A172 (cell line): ENCODE measurements at places on chromosomes 3 and 15.

- peak; percentile 68 for DNase-seq
Observed at GRCh38 chr15:69394556-69395282, 19.4 kb upstream of the KIF23 start.

- DNase-seq: no peak
Observed at GRCh38 chr3:53739966-53740365, 106.3 kb downstream of the CHDH start.

- no peak for DNase-seq
Observed at GRCh38 chr15:46646490-46646889, 1011.7 kb downstream of the SQOR start.

DNA sequence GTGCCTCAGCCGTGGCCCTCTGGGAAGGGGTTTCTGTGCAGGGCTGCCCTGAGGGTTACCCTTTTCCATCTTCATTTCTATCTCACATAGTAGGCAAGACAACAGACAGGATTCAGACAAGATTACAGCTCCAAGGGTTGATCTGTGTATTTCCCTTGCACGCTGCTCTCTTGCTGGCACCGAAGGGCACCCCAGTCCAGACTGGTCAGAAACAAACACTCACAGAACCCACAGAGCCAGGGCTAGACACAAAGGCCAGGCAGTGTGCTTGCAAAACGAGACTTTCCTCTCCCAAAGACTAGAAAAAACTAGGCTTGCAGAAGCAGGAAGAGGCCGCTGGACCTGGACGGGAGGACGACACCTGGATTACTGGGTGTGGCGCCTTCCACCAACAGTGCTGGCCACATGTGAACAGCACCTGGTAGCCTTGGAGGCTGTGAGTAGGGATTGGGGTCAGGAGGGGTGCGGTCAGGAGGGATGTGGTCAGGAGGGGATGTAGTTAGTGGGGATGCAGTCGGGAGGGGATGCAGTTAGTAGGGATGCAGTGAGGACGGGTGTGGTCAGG, 96.8 kb downstream of the BDH1 start:
- no peak for DNase-seq

DNA sequence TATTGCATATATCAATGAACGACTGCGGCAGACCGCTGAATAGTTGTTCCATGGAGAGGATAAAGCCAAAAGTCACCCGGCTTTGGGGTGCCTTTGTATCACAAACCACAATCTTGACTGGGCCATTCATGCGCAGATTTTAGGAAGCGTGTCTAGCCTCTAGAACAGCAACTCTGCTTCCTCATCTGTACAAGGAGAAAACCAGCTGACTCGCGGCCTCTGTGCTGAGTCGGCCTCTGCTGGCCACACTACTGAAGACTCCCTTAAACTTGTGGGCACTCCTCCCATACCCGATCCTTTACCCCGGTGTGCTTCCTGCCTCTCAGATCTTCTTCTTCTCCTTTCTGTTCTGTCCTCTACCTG, 872 bp downstream of the DLEC1 start:
- no peak for DNase-seq

- no peak for DNase-seq
Observed at GRCh38 chr3:146517684-146518435, 26.5 kb downstream of the PLSCR1 start.

DNA sequence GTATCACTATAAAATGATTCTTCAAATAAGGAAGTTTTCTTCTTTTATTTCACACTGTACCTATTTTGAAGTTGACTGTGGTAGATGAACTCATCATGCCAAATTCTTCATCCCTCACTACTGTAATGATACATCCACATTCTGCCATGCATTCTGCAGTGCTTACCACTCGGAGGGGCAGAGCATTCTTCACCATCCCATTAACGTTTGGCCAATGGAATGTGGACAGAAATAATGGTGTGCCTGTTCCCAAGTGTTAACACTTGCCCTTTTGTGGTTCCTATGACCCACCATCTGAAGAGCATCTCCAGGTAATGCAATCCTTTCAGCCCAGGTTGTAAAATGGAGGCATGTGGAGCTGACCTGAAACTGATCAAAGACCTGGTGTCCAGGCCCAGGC, 18.6 kb downstream of the GOLIM4 start:
- DNase-seq: no peak

- DNase-seq: peak; percentile 13
Observed at GRCh38 chr3:150639262-150639661, 36.1 kb downstream of the SELENOT start.

DNA sequence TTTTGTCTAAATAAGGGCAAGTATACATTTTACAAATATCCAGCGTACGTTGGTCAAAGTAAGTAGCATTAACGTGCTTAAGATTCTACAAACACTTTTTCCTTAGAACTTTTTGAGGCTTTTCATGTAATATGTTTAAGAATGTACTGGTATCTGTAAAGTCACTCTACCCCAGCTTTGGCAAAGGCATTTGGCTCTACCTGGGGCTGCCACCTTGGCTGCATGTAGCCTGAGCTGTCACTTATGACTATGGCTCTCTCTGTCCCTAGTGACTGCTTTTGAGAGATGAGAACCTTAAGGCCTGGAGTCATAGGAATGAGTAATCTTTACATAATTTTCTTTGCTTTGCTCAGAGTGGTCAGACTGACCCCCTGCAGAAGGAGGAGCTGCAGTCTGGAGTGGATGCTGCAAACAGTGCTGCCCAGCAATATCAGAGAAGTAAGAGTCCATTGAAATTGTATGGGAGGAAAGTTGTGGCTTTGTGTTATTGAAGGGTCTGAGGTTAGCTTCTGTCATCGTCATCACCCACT, 61.2 kb downstream of the IQGAP1 start:
- no peak for DNase-seq

DNA sequence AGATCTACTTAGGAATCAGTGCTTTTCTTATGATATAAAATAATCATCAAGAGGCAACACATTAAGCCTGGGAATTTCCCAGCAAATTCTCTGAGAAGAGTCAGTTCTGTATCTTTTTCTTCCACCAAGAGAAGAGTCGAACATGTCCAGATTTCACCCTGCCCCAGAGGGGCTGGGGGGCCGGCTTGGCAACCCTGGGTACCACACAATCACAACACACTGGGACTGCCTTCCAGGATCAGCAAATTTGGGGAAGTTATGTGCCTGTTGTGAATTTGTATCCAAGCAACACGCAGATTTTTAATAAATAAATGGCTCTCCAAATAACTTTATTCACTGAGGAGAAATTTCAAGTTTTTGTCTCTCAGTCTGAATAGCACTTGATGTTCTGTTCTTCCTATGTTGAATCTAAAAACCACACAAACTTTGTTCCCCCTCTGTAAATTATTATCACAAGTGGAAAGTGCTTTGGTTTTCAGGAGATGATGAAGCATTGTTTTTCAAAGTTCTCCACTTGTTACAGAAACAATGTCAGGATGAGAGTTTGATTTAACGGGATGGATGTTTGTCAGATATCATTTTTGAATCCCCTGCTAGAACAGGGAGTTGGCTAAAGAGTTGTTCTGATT, 357.2 kb downstream of the ZNF385D start:
- DNase-seq: no peak

DNA sequence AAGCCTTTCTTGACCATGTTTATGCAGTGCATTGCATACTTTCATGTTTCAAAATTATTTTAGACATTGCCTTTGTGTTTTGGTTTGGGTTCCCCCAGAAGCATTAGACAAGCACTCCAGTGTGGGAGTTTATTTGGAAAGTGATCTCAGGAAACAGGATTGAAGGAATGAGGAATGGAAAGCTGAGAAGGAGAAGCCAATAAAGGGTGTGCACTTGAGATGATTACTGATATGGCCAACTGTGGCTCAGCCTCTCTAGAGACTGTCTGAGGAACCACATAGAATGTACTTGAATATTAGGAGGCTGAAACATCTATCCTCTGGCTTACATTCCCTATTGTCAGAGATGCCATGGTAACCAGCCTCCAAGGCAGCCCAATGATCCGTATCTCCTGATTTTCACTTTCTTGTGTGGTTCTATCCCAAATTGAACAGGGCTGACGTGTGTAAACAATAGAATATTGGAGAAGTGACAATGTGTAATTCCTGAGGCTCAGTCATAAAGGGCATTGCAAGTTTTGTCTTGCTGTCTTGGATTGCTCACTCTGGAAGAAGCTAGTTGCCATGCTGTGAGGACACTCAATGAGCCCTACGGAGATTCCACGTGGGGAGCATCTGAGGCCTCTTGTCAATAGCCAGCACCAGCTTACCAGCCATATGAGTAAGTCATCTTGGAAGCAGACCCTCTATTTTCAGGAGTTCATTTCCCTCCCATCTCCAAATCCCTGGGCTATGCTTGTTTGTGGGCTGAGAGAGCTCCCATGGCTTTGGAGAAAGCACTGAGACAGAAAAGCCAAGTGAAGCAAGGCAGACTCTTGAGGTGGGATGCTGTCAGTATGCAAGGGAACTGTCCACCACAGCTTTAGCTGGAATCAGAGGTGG, 84.7 kb downstream of the SCN11A start:
- DNase-seq: no peak

- DNase-seq: no peak
Observed at GRCh38 chr15:86556396-86557017, 476.8 kb downstream of the AGBL1 start.

DNA sequence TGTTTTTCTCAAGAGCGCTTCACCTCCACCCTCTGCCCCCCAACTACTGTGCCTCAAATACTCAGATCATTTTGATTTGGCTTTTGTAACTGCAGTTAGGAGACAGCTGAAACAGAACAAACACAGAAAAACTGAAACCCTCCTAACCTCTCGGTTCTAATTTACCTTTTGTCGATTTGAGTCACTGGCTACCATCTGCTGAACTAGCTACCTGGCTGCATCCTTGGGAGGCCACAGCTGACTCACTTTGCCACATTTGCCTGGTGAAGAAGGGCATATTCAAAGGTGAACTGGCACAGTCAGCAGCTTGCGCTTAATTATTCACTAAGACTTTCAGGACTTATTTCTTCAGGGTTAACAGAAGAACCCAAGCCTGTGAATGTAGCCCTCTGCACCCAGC, 117.7 kb downstream of the FOXB1 start:
- no peak for DNase-seq

- DNase-seq: peak; percentile 46
Observed at GRCh38 chr15:74383695-74384565, 16.5 kb upstream of the CYP11A1 start.

DNA sequence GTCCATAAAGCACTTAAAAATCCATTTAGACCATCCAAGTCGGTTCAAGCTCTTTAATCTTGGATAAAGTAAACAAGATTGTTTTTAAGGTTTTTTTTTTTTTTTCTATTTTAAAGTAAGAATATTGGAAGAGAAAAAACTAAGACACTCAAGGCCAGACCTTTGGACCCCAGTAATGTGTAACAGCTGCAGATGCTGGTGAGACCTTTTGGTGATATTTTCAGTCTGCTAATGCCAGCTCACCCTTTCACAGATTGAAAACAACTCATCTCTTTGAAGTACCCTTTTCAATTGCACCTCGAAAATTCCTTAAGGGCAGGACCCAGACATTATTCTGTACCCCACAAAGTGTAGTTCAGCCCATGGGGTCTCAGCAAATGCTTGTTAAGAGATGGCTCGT, 260.7 kb upstream of the CTNNB1 start:
- no peak for DNase-seq

GRCh38 chr3:24986612-24987011, 441.5 kb upstream of the RARB start:
- no peak for DNase-seq

GRCh38 chr3:172203522-172204258, 164.3 kb downstream of the FNDC3B start:
- DNase-seq: no peak

- no peak for DNase-seq
Observed at GRCh38 chr3:89851974-89852621, 744.7 kb downstream of the EPHA3 start.

- DNase-seq: no peak
Observed at GRCh38 chr3:63652066-63652725, at the start of gene SNTN. Gene SNTN (plus strand): TSS chr3:63652675. CDS start chr3:63652688, 13 bp downstream.

- DNase-seq: no peak
Observed at GRCh38 chr3:9914559-9915253, 2.2 kb upstream of the IL17RC start.

DNA sequence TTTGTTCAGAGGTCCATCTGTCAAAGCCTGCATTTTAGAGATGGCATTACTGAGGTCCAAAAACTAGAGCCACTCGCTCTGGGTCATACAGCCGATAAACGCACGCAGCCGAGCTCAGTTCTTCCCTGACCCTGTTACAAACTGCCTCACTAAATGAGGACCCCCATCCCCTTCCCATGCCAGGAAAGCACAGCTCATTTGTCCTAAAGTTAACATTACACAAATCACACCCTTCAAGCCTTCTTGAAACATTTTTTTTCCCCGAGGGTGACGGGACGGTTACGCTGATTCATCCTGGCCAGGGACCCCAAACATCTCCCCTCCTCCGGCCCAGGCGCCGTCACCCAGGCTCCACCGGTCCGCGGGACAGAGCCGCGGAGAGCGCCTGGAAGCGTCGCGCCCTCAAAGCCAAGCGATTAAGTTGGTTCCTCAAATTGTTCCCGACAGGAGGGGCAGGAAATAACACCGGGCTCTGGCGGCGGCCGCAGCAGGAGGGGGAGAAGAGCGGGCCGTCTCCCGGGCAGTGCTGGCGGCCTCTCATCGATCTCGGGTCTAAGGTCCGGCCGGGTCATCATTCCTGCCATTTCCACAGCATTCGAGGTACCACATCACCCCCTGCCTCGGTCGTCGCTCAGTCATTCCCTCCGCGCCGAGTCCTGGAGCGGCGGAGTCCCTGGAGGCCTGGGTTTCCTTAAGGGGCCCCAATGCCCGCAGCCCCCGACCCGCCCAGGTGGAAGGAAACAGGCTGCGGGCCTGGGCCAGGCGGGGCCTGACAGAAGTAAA, 619 bp upstream of the CMTM8 start:
- no peak for DNase-seq

DNA sequence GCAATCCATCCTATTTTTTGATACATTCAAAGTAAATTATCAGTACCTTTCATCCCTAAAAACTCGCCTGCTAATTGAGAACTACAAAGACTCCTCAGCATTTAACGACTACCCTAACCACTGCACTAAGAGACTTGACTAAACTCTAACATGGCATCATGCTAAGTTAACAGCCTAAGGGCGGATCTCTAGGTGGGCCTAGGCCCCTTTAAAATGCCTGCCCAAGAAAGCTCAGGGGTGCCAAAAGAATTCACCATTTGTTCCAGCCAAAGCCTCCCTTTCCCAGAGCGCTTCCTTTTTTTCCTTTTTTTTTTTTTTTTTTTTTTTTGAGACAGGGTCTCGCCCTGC, 568 bp upstream of the NEK4 start:
- DNase-seq: no peak

- DNase-seq: no peak
Observed at GRCh38 chr3:187739094-187739560, 6.1 kb downstream of the BCL6 start.

- no peak for DNase-seq
Observed at GRCh38 chr3:28326458-28326926, 22.0 kb upstream of the ZCWPW2 start.

- no peak for DNase-seq
Observed at GRCh38 chr3:54232618-54233017, 110.3 kb downstream of the CACNA2D3 start.

GRCh38 chr15:67927501-67928168, 87.8 kb upstream of the RNU6-1 start:
- DNase-seq: peak; percentile 84

DNA sequence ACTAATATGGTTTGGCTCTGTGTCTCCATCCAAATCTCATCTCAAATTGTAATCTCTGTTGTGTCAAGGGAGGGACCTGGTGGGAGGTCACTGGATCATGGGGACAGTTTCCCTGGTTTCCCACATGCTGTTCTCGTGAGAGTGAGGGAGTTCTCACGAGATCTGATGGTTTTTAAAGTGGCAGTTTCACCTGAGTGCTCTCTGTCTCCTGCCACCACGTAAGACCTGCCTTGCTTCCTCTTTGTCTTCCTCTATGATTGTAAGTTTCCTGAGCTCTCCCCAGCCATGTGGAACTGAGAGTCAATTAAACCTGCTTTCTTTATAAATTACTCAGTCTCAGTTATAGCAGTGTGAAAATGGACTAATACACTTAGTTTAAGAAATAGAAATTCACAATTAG, 228.9 kb downstream of the CD47 start:
- DNase-seq: no peak
